Pulmonary artery endothelial cell (primary cell): ENCODE measurements at places on chromosomes 6 and 20. TPM values are rescaled to one million over a fixed set of nuclear protein-coding genes. Genes with fewer than 3 reads are reported as not detected.

- no peak for DNase-seq
Observed at GRCh38 chr6:134003542-134003951, 48.9 kb downstream of the SLC2A12 start.

- DNase-seq: no peak
Observed at GRCh38 chr6:53441761-53442160, 93.0 kb upstream of the ELOVL5 start.

- no peak for DNase-seq
Observed at GRCh38 chr6:106540432-106540831, 88.9 kb downstream of the RTN4IP1 start.

GRCh38 chr6:42449917-42450476, 1.7 kb downstream of the TRERF1 start:
- no peak for DNase-seq

GRCh38 chr20:25081065-25081729, 744 bp downstream of the VSX1 start:
- no peak for DNase-seq

DNA sequence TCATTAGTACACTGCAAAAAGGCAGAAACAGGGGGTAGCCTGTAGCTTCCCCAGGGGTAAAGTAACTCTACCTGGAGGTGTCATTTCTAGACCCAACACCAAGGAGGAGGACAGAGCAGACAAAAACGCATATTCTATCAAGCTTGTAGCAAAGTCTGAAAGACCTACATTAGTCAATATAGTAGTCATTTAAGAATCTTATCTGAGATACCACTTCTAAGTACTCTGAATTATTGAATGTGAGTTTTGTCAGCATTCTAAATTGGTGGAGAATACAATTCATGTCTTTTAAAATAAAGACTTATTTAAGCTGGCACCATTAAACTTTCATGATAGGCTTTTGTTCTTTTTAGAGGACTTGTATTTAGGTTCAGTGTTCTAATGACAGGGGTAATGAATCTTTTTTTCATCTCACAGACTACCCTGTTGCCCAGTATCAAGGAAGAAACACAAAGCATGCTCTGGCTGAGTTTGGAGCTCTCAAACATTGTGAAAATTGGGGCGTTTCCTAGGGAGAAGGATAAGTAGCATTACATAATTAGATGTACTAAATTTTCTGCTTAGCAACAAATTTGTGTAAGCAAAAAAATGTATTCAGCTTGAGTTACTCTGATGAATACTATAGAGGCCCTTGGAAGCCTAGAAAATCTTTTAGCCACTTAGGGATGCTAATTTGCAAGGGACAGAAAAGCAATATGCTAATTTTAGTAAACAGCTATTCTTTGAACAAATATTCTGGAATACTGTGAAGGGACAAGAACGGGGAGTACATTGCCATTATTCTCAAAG, 255.4 kb upstream of the HSF2 start:
- DNase-seq: no peak

- DNase-seq: no peak
Observed at GRCh38 chr20:7171911-7172310, 404.4 kb downstream of the BMP2 start.

DNA sequence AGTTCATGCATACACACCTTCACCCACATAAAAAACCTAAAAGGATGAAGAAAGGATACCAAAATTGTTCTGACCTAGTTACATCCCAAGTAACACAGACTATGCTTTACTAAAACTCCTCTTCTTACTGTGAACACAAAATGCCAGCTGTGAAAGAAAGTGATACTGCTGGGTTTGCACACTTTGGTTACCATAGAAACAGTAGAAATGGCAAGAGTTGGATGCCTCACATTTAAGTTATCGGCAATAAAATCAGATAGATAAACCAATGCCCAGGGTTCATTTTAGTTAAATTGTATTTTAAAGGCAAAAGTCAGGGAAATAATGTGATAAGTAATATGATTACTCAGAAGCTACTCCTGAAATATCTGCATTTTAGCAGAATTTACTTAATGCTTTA, 161.9 kb downstream of the CDK19 start:
- DNase-seq: no peak

DNA sequence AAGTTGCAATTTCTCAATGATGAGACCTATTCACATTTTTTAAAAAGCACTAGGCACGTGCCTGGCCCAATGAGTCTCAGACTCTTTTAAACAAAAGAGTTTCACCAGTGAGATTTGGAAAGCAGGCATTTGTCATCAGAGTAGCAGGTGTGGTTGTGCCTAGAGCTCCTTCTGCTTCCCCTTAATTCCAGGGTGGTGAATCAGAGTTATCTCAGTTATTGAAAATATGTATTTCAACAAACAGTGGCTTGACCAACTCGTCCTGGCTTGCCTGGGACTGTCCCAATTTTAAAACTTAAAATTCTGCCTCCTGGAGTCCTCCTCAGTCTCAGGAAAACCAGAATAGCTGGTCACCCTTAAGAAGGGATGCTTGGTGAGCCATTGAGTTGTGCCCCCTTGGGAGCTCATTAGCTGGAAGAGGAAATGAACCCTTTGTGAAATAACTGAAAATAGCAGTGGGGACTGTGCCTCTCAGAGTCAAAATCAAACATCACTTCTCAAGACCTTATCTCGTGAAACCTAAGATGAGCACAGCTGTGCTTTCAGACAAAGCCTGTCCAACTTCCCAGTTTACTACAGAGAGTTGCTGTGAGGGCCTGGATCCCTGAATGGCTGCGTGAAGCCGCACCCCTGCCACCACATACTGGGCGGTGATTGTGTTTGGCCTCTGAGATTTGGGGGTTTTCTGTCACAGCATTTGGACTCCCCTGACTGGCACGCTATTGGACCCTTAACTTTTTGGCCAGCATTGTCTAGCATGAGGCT, 116.3 kb downstream of the ANKRD60 start:
- DNase-seq: no peak

DNA sequence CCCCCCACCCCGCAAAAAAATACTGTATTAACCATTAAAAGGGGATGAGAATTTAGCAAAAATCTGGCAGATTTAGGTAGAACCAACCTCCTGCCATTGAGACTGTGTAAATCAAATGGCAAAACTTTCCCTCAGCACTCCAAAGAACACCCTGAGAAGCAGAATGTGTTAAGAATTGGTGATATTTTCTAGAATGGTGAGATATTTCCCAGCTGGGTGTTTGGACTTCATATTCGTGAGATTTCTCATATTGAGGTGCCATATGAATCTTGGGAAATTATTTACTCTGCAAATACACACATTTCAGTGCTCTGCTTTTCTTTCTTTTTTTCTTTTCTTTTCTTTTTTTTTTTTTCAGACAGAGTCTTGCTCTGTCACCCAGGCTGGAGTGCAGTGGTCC, 66.3 kb upstream of the FOXO3 start:
- DNase-seq: no peak

The CDSN gene
- not detected in 2 replicates for total RNA-seq

The HLA-DOB gene
- total RNA-seq: 0.49 TPM in 1 of 2 replicates, not detected in the other

The TMC2 gene
- not detected in 2 replicates for total RNA-seq

The BANF2 gene
- not detected in 2 replicates for total RNA-seq

The SYTL3 gene
- total RNA-seq: 0.92 and 1.3 TPM in 2 replicates
